CD4-positive, alpha-beta T cell (primary cell): ENCODE measurements at places on chromosomes 1 and 21. TPM values are rescaled to one million over a fixed set of nuclear protein-coding genes. Genes with fewer than 3 reads are reported as not detected.

SRGAP2 gene
- 17.7 TPM for total RNA-seq

GCSAML gene
- total RNA-seq, result not detected

CLDN17 gene
- not detected for total RNA-seq

RAB42 gene
- total RNA-seq, result not detected

CFAP45 gene
- 8.4 TPM for total RNA-seq

DBT gene
- 5.3 TPM for total RNA-seq

CAMTA1 gene
- total RNA-seq, result 38.6 TPM
